ENCODE measurements at places on chromosomes 1 and 21.

DNA sequence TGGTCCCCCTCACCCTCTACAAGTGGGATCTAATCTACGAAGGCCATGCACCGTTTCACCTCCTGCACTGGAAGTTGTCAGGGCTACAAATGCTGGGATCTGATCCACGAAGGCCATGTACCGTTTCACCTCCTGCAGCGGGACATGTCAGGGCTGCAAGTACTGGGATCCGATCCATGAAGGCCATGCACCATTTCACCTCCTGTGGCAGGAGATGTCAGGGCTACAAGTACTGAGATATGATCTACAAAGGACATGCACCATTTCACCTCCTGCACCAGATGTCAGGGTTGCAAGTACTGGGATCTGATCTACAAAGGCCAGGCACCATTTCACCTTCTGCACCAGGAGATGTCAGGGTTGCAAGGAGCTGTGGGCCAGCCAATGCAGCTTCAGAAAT, 7.0 kb downstream of the ALDH4A1 start:
- no peak for DNase-seq

GRCh38 chr1:147316968-147317367, 74.5 kb downstream of the CHD1L start:
- DNase-seq = no peak

DNA sequence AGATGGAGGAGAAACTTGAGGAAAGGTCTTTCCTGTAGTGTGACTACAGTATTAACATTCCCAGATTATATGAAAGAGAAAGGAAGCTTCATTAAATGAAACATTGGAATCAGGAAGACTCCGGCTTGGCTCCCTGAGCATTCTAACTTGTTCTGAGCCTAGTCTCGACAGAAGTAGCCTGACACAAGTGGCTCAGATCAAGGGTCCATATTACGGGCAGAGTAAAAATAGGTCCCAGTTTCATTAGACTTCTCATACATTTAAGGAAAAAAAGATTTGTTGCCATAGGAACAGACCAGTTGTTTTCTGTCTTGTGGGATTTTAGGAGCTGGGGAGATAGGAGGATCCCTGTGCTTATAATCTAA, 12.8 kb downstream of the SMAP2 start:
- DNase-seq = no peak

DNA sequence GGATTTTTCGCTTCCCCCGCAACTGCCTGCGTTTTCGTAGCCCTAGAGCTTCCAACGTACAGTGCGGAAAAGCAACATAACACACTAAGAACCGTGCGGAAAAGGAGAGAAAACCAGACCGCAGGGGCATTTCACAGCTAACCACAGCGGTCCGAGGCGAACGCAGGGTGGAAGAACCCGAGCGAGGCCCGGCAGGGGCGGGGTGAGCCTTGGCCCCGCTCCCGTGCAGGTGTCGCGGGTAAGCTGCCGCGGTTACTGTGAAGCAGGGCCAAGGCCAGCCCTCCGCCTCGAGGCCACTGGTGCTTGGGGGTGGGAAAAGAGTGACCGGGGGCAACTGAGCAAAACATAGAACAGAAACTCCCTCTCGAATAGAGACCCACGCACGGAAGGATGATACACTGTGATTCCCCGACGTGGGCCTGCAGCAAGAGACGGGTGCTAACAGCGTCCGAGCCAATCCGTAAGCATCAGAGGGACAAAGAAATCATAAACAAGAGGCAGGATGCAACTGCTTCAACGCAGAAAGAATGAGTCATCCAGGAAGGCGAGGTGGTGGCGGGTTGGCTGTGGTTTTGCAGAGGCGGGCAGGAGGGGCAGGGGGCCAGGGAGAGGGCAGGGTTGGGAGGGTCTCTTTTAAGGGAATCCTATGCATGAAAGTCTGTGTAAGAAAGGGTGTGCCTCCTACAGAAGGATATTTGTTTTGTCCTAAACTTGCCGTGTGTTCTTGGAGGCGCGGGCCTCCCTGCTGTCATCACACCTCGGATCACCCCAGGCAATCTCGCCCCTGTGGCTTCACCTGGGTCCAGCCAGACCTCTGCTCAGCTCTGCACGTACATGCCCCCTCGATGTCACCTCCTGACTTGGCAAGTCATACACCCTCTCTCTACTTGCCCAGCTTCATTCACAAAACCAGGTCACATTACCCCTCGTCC, 7.3 kb downstream of the GNG4 start:
- no peak for DNase-seq

- no peak for DNase-seq
Observed at GRCh38 chr1:198638894-198639635, at the start of gene PTPRC. Gene PTPRC, plus strand, starts transcription at chr1:198639040. Its CDS starts 229 bp downstream, at chr1:198639269.

DNA sequence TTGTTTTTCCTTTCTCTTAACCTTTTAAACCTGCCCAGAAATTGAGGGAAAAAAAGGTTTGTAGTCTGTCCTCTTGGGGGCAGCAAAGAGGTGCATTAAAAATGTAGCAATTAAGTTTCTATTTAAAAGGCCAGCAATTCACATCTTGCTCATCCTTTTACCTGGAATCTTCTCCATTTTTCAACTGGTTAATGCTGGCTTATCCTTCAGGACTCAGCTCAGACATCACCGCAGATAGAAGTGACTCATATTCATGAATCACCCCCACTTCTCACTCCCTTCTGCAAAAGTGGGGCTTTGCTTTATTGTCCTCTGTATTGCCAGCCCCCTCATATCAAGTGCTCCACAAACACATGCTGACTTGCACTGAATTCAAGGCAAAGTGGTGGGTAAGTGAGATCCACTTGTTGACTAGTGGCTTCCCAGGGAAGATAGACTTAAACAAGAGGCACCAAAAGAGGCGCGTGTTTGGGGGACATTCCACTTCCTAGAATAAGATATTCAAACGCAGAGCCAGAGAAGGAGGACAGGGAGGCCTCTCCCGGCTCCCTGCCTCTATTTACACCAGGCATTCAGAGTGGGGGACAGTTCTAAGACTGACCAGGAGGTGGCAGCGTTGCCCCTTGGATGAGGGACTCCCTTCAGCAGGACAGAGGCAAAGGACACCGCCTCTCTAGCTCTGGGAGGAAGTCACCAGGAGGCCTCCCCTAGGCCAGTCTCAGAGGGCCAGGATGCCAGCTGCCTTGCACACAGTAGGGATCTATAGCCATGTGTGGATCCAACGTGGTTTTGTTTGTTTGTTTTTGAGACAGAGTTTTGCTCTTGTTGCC, 23.2 kb upstream of the ZNF648 start:
- DNase-seq = peak; percentile 52

DNA sequence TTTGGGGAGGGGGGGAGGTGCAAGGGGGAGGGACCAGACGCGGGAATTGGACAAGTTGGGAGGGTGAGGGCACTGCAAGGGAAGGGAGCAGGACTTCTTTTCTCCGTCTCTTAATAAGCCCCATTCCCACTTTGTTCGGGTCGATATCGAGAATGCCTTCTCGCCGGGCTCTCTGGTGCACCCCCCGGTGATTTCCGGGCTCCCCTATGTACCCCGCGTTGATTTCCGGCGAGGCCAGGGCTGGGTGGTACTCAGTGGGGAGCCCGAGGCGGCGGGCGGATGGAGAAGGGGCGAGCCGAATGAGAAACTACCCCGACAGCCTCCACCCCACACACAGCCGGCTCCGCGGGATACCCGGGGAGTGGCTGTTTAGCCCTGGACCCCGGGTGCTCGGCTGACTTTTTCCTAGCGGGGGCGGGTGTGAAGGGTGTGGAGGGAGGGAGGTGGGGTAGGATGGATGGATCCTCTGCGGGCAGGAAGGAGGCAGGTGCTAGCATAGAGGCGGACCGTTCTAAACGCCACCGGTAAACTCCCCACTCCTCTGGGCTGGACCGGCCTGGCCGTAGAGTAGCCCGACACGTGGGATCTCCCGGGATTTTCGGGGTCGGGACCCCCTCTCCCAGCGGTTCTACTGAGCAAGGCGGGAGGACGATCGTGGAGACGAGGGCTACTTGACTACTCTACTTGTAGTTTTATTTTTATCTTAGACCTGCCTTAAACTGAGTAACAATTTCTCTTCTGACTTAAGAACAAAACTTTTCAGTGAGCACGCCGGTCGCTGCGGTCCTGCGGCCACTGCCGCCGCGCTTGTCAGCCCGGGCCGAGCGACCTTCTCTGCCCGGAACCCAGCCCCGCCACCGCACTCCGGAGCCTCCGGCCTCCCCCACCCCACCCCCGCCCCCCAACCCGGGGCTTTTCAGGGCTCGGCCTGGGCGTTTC, 1.0 kb downstream of the RNF220 start:
- no peak for DNase-seq

GRCh38 chr1:28751315-28752060, 14.7 kb downstream of the YTHDF2 start:
- DNase-seq = no peak

- DNase-seq = no peak
Observed at GRCh38 chr1:66370462-66370971, 163.4 kb upstream of the SGIP1 start.

DNA sequence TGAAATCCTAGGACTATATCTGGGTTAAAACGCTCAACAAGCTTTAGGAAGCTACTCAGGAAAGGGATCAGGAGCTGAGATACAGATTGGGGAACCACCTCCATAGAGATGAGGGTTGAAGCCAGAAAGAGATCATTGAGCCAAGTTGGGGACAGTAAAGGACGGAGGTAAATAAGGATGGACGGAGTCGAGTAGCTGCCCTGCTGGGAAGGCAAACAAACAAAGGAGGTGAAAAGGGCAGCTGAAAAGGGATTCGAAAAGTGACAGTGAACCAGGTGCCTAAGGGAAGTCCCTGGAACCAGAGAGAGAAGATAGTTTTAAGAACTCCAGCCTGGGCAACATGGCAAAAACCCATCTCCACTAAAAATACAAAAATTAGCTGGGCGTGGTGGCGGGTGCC, 6.3 kb upstream of the CAMSAP2 start:
- no peak for DNase-seq

- no peak for DNase-seq
Observed at GRCh38 chr1:193516755-193517388, 330.5 kb upstream of the B3GALT2 start.

GRCh38 chr1:225119307-225119706, 189.8 kb downstream of the DNAH14 start:
- DNase-seq = no peak

DNA sequence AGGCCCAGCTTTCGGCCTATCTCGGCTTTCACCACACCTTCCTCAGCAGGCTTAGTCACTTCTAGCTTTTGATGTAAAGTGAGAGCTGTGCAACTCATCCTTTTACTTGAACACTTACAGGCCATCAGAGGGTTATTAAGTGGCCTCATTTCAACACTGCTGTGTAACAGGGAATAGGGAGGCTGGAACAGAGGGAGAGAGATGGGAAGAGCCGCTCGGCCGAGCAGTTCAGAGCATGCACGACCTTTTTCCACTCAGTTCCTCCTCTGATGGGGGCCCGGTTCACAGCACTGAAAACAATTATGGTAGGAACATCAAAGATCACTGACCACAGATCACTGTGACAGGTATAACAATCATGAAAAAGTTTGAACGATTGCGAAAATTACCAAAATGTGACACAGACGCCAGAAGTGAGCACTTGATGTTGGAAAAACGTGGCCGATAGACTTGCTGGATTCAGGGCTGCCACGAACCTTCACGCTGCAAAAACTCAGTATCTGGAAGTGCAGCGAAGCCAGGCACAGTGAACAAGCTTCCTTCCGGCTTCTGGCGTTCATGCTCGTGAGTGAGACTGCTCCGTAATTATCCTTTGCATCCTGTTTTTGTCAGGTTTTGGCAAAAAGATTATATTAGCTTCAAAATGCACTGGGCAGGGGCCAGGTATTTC, 28.6 kb downstream of the AGPAT3 start:
- DNase-seq = no peak

- no peak for DNase-seq
Observed at GRCh38 chr1:165930961-165931360, 103.5 kb downstream of the UCK2 start.

- DNase-seq = no peak
Observed at GRCh38 chr1:244322791-244323521, 128.8 kb downstream of the ADSS2 start.

All from activated naive CD4-positive, alpha-beta T cell (primary cell).